CD4-positive, alpha-beta T cell (primary cell): ENCODE measurements at places on chromosomes 2 and 18. TPM values are rescaled to one million over a fixed set of nuclear protein-coding genes. Genes with fewer than 3 reads are reported as not detected.

The DNAH6 gene
- 1.2 TPM for total RNA-seq

The DSG4 gene
- total RNA-seq, result not detected

GRCh38 chr18:48729404-48729803 lies 190.6 kb downstream of the CTIF start:
- no peak for DNase-seq

- DNase-seq, result no peak
These were observed 107.7 kb downstream of the LBH start for GRCh38 chr2:30339071-30339470.

GRCh38 chr2:101500860-101501259 lies 25.9 kb upstream of the RFX8 start:
- no peak for DNase-seq

- no peak for DNase-seq
These were observed 10.2 kb upstream of the PTPN4 start for GRCh38 chr2:119749477-119750012.

DNA sequence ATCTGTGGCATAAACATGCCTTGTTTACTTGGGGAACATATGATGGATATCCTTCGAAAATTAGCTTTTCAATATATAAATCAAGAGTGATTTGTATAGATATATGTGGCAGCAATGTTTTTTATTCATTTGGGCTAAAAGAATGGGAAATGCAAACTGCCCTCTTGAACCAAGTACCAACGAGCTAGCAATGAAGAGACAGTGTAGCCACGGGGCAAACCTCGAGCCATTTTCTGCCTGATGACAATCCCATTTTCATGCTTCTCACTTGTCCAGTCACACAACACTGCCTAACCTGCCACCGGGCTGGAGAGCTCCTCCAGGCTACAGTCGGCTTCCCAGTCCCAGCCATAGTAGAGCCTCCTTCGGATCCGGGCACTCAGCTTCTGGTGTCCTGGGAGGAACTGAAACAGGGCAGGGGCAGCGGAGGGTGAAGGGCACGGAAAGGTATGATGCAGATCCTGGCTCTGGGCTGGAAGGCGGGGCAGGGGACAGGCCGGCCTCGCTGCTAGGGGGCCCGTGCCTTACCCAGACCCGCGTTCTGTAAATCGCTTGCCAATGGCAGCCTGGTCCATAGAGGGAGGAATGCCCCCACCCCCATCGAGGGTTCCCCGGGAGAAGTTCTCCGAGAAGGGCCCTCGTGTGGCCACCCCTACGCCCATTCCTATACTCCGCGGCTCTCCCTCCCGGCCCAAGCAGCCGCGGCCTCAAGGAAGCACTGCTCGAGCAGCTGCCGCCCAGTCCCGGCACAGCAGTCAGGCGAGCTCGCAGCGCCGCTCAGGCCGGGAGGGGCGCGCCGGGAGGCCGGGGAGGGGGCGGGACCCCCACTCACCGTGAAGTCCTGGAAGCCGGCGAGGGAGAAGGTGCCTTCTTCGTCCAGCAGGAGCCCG lies 552 bp downstream of the CNPPD1 start:
- no peak for DNase-seq

The MAB21L4 gene
- not detected for total RNA-seq

DNA sequence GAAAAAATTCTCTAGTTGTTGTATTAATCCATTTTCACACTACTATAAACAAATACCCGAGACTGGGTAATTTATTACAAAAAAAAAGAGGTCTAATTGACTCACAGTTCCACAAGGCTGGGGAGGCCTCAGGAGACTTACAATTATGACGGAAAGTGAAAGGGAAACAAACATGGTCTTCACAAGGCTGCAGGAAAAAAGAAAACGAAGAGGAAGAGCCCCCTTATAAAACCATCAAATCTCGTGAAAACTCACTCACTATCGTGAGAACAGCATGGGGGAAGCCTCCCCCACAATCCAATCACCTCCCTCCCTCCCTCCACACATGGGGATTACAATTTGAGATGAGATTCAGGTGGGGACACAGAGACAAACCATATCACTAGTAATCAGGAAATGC lies 61.7 kb upstream of the SPTBN1 start:
- no peak for DNase-seq

GRCh38 chr2:33583194-33583938 lies 15.7 kb downstream of the FAM98A start:
- no peak for DNase-seq

The ST8SIA5 gene
- not detected for total RNA-seq

- DNase-seq, result no peak
These were observed 28.7 kb upstream of the HNRNPA3 start for GRCh38 chr2:177183860-177184259.
